Left cardiac atrium (tissue), 4 donors: ENCODE measurements at places on chromosomes 2 and 18.

- DNase-seq = peak; percentile 52
These were observed 22.8 kb downstream of the TTLL4 start for GRCh38 chr2:218733171-218734021.

DNA sequence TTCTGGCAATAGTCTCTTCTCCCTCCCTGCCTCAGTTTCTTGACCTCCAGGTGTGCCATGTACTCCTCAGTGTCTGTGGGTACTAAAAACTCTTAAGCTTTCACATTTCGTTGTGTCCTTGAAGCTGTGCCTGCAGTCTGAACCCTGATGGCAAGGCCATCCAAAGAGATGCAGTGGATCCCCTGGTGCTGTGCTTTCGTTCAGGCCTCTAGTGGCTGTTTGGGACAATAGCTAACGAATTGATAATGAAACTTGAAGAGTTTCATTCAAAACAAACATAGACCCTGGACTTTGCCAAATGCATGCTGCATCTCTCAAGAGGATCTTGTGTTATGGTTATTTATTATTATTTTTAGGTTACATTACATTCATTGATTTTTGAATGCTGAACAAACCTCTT lies 523.1 kb upstream of the FSIP2 start:
- DNase-seq = no peak

GRCh38 chr2:168165397-168165796 lies 82.0 kb downstream of the STK39 start:
- no peak for DNase-seq

DNA sequence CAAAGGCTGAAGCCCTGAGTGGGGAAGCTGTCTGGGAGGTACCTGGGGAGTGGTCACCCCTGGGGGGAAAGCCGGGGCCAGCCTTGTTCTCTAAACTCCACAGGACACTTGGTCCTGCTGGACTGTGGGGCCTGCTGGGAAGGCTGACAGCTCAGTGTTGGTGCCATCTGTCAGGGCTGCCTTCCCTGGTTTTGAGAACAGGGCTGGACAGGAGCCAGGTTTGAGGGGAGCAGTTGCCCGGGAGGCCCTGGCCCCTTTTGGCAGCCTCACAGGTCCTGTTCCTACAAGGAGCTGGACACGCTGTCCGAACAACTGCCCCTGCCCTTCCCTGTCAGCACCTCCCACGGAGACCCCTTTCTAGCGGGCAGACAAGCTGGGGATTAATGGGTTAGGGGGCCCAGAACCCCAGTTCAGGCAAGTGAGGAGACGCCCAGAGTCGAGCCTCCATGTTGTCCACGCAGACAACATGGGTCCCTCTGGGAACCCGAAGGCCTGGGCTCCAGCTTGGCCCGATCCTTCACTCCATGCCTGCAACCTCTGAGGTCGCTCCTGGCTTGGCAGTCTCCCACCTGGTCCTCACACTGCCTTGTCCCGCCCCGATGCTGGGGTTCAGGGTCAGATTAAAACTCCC lies 40.8 kb downstream of the ATOH8 start:
- DNase-seq = no peak

DNA sequence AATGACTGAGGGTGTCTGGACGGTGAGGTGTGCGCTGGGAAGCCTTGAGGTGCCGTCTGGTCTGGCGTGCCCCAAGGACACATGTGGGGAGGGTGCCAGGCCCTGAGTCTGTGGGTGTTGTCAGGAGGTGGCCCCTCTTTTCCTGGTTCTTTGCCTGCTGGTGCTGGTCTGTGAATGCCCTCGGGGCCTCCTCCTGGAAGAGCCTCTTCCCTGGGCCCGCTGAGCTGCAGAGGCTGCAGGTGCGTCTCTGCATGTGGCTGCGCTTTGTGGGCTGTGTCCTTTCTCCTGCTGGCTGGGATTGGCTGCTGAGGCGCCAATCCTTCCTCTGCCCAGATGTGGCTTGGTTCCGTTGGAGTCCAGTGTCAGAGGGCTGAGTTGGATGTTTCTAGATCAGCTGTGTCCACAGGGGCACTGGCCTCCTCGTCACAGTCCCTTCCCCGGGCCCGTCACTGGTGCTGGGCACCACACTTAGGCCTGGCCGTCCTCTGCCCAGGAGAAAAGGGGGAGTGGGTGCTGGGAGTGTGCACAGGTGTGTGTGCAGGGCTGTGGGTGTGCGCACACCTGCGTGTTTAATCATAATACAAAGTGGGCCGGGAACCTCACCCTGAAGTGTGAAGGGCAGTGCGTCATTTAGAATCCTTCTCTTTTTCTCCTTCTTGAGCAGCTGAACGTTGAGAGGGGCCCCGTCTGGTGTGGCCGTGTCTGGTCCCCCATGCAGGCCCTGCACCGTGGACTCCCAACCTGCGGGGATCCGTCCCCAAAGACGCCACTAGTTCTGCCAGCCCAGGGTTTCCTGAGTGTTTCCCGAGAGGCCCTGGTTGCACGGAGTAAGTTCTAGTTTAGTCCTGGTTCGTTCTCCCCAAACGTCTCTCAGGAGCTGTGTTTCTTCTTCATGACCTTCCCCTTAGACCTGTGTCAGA lies 35.5 kb downstream of the RTP5 start:
- no peak for DNase-seq

DNA sequence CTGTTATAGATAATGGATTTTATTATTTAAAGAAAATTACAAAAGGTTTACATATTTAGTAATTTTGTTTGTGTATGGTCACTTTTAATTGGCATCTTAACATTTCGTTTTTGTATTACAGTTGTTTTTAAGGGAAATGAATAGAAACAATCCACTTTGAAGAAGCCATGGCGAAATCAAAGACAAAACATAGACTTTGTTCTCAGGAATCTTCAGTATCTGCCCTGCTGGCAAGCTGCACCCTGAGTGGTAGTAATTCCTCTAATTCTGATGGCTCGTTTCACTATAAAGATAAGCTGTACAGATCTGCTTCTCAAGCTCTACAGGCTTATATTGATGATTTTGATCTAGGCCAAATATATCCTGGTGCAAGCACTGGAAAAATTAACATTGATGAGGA lies 2.7 kb downstream of the C18orf54 start:
- DNase-seq = no peak

- no peak for DNase-seq
These were observed 412.1 kb upstream of the TRIB2 start for GRCh38 chr2:12304564-12305171.

DNA sequence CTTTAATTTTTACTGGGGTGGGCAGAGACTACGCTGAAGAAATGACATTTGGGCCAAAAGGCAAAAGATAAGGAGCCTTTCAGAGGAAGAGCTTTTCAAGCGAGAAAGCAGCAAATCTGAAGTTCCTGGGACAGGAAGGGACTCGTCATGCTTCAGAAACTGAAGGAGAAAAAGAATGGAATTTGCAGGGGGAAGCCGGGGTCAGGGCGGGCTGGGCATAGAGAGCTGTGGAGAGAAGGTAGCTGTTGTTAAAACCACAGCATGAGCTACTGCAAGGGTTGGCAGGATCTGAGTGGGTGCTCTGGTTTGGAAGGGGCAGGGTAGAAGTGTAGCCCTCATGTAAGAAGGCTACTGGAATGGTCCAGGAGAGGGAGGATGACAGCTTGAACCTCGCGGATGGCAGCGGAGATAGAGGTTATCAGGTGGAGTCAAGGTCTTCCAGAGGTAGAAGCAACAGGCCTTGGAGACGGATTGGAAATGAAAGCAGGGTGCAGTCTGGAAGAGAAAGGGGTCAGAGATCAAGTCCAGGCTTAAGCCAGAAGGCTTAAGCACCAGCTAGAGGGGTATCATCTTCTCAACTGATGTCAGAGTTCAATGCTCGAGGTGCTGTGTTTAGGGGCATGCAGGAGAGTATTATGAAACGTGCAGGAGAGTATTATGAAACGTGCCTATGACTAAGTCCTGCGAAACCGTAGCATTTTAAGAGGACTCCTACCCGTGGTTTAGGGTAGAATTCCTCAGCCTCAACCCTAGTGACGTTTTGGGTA lies 18.9 kb downstream of the ATP8B1 start:
- no peak for DNase-seq

GRCh38 chr18:58861861-58862301 lies 2.8 kb upstream of the ZNF532 start:
- DNase-seq = no peak

DNA sequence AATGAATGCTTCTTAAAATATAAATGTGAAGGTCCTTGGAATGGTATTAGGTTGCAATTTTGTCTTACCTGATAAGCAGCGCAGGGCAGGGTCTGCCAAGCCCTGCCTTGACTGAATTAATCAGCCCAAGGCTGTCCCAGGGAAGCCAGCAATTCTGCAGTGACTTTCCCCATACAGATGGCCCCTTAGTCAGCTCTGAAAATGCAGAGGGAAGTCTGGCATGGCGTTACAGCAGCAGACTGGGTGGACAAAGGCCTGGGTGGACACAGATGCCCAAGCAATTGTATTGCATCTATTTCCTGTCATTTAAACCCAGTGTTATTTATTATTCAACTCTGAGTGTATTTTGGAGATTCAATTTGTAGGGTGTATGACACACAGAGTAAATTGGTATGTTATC lies 56.6 kb upstream of the NOL4 start:
- no peak for DNase-seq

DNA sequence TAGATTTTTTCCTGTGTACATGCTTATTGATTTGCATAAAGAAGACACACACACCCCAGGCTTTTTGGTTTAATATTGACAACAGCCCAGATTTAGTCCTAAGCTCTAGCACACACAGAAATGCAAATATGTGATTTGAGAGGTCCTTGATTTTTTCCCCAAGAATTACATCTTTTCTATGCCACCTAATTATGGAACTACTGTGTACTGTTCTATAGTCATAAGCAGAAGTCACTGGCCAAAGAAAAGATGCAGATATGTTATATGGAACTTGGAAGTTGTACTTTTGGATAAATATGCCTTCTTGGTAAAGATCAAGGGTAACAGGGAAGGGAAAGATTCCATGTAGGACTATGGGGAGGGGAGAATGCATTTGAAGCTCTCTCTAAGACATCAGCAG lies 105.6 kb downstream of the SETBP1 start:
- DNase-seq = no peak

DNA sequence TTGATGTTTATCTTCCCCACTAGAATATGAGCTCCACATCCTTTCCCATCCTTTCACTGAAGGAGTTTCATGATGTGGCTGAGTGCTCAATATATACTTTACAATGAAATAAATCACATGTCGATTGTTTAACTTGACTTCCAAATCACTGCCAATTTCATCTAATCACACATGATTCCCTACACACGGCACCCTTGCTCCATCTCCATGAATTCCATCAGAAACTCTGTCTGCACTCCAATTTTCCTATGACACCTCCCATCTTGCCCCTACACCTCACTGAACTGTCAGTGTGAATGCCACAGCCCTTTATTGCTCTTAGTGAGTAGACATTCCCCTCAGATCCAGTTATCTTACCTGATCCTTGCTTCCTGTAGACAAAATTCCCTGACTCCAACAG lies 366.0 kb downstream of the CMPK2 start:
- DNase-seq = no peak

DNA sequence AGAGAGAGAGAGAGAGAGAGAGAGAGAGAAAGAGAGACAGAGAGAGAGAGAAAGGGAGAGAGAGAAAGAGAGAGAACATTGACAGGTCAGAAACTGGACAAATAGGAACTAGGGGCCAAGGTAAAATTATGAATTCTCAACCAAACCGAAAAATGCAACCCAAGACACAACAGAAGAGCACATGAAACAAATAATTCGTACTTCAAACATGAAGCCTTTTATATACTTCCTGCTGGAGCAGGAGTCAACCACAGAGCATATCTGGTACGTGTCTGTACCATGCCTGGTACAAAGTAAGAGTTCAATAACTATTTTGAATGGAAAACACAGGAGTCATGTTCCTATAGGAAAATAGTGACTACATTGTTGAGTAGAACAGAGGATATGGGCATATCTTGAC lies 6.5 kb upstream of the VPS54 start:
- no peak for DNase-seq

DNA sequence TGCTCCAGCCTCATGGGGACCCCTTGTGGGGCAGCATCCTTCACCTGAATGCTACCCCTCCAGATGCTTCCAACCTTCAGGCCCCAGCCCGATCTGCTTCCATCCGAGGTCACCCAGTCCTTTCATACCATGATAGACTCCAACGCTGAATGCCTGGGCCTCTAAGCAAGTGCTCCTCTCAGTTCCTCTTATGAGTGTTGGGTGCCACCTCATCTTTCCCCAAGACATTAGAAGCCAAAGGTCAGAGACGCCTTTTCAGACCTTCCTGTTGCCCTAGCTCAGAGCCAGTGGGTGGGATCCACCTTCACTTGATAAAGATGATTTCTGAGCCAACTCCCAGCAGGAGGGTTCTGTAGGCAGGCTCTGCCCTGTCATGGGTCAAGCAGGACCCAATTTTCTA lies 174.5 kb upstream of the MGAT5 start:
- no peak for DNase-seq

DNA sequence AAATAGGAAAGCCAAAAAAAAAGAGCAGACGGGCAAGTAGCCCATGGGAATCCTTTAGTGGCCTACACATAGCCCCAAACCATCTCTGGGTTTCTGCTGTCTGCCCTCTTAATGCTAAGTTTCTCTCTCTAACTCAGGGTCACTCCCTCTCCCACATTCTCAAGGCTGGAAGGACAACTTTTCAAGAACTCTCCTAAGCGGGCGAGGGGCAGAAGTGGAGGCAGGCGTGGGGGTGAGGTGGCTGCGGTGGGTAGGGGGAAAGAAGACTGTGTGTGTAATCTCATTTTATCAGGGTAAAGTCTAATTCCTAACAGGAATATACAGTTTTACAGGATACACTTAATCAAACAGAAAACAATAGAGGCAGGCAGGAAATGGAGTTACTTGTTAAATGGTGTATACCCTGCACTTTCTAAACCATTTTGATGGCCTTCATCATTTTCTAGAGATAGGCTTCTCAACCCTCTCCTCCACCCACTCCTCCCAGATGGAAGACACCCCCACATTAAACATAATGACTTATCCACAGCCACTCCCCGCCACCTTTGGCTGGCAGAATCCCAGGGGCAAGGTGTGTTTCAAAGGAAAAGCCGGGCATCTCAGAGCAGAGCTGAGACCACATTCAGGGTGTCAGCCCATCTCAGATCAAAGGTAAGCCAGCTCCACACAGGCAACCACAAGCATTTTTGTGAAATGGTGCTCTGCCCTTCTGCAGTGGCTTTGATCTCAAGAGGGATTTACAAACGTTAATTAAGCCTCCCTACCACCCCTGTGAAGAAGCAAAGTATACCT lies 6.8 kb downstream of the SMAD7 start:
- DNase-seq = no peak

GRCh38 chr2:68203587-68203986 lies 45.9 kb downstream of the PNO1 start:
- no peak for DNase-seq

DNA sequence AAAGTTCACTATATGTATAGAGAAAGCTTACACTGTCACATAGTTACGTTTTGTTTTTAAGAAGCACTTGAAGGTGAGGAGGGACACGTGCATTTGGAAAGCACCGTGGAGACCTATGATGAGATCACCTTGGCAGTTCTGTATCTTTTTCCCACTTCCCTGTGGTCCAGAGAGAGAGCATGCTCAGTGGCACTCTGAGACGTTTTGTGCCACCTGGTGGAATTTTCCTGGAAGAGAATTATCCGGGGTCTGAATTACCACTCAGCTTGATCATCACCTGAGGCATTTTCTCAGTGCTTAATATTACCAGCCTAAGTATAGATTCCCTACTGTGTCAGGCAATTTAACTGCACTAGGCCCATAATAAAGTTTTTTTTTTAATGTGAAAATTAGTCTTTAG lies 469.4 kb upstream of the SMIM21 start:
- DNase-seq = no peak

GRCh38 chr2:178891265-178891958 lies 84.2 kb upstream of the TTN start:
- DNase-seq = peak; percentile 59

GRCh38 chr2:96528006-96528699 lies 8.4 kb upstream of the ARID5A start:
- DNase-seq = peak; percentile 86
